Spinal cord (tissue), 10 donors: ENCODE measurements at places on chromosomes 1 and 21. TPM values are rescaled to one million over a fixed set of nuclear protein-coding genes. Genes with fewer than 3 reads are reported as not detected.

The SPRR2F gene
- total RNA-seq: 0.22 TPM

- H3K4me3 ChIP-seq: no peak overlapping the region
- DNase-seq: no peak
- no peak overlapping the region for H3K27ac ChIP-seq
- no peaks in the 10 kb centered on the region for H3K27me3 ChIP-seq
- H3K36me3 ChIP-seq: no peaks in the 10 kb centered on the region
Observed at GRCh38 chr1:170510163-170510562, 21.8 kb upstream of the GORAB start.

- no peak overlapping the region for H3K4me3 ChIP-seq
- no peak overlapping the region for H3K27ac ChIP-seq
- peaks cover 3% of the 10 kb centered on the region for H3K36me3 ChIP-seq
- H3K4me1 ChIP-seq: no peaks in the 10 kb centered on the region
- no peaks in the 10 kb centered on the region for H3K27me3 ChIP-seq
- DNase-seq: no peak
Observed at GRCh38 chr1:247156787-247157232, 15.0 kb downstream of the ZNF124 start.

The GPATCH2 gene
- 35.3 TPM for total RNA-seq

The CHIA gene
- total RNA-seq: not detected

The SIKE1 gene
- total RNA-seq: 80.4 TPM

- H3K36me3 ChIP-seq: no peaks in the 10 kb centered on the region
- no peaks in the 10 kb centered on the region for H3K27me3 ChIP-seq
- H3K4me3 ChIP-seq: no peak overlapping the region
- peaks cover 12% of the 10 kb centered on the region for H3K4me1 ChIP-seq
Observed at GRCh38 chr1:208336137-208336518, 91.9 kb upstream of the PLXNA2 start.

The ARID1A gene
- 38.2 TPM for total RNA-seq

- H3K4me3 ChIP-seq: no peak overlapping the region
- no peak for DNase-seq
- H3K27ac ChIP-seq: no peak overlapping the region
- H3K4me1 ChIP-seq: peaks cover 10% of the 10 kb centered on the region
- peaks cover 2% of the 10 kb centered on the region for H3K27me3 ChIP-seq
- no peaks in the 10 kb centered on the region for H3K36me3 ChIP-seq
Observed at GRCh38 chr1:30419831-30420230, 303.6 kb downstream of the MATN1 start.

- no peaks in the 10 kb centered on the region for H3K27me3 ChIP-seq
- H3K4me3 ChIP-seq: no peak overlapping the region
- H3K36me3 ChIP-seq: no peaks in the 10 kb centered on the region
- DNase-seq: no peak
- no peak overlapping the region for H3K27ac ChIP-seq
Observed at GRCh38 chr21:37371041-37371397, 4.4 kb downstream of the DYRK1A start.

- no peak overlapping the region for H3K27ac ChIP-seq
- H3K27me3 ChIP-seq: no peaks in the 10 kb centered on the region
- DNase-seq: no peak
- H3K4me1 ChIP-seq: peaks cover 16% of the 10 kb centered on the region
Observed at GRCh38 chr1:211621447-211622198, 42.7 kb upstream of the SLC30A1 start.

The C2CD4D gene
- not detected for total RNA-seq

- H3K27ac ChIP-seq: no peak overlapping the region
- H3K27me3 ChIP-seq: no peaks in the 10 kb centered on the region
- H3K4me3 ChIP-seq: no peak overlapping the region
- no peaks in the 10 kb centered on the region for H3K36me3 ChIP-seq
- no peaks in the 10 kb centered on the region for H3K4me1 ChIP-seq
- no peak for DNase-seq
Observed at GRCh38 chr1:193730017-193730416, 543.6 kb upstream of the B3GALT2 start.

DNA sequence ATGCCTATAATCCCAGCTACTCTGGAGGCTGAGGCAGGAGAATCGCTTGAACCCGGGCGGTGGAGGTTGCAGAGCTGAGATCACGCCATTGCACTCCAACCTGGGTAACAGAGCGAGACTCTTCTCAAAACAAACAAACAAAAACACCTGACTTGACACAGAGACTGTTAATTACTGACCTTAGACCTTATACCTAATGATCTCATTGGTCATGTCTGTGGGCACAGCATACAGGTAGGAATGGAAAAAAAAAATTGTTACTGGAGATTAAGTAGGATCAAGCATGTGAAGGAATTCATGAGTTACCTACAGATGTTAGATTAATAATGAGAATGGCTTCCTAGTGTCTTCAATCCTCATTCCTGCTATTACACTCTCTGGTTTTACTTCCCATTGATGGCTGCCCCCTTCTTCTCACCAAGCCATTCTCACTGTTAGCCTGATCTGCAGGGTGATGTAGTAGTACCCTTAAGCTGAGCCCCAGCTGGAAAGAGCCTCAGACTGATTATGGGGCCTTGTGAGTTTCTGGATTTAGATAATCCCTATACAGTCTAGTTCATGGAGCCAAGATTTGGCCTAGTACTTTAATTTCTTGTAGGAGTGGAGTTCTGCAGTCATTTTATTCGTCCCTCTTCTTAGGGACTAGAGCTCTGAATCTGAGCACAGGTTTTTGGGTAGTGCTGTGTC, 8.8 kb downstream of the TBCE start:
- H3K4me3 ChIP-seq: no peak overlapping the region
- DNase-seq: no peak
- no peaks in the 10 kb centered on the region for H3K4me1 ChIP-seq

The FMOD gene
- total RNA-seq: 140 TPM

DNA sequence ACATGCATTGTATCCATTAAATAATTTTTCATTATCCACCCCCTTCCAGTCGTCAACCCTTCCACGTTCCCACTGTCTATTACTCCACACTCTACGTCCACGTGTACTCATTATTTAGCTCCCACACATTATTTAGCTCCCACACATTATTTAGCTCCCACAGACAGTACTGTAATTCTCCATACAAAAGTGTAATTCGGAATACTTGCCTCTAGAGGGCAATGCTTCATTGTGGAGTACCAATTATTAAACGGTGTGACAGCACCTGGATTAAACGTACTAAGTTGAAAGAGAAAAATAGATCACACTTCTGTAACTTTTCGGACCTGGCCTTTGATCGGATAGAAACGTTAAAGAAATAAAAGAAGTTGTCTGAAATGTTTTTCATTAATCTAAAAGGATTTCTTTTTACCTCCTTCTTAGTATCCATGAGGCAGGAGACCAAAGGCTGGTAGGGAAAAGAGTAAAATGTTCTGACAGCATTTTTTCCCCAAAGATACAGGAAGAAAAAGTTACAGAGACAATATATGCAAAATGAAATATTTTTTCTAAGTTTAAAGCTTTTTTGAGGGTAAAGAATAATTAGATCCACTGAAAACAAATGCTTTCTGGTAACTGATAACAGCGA, 99.2 kb downstream of the LHX8 start:
- H3K4me3 ChIP-seq: no peak overlapping the region
- no peaks in the 10 kb centered on the region for H3K36me3 ChIP-seq
- no peak overlapping the region for H3K27ac ChIP-seq
- no peaks in the 10 kb centered on the region for H3K27me3 ChIP-seq

DNA sequence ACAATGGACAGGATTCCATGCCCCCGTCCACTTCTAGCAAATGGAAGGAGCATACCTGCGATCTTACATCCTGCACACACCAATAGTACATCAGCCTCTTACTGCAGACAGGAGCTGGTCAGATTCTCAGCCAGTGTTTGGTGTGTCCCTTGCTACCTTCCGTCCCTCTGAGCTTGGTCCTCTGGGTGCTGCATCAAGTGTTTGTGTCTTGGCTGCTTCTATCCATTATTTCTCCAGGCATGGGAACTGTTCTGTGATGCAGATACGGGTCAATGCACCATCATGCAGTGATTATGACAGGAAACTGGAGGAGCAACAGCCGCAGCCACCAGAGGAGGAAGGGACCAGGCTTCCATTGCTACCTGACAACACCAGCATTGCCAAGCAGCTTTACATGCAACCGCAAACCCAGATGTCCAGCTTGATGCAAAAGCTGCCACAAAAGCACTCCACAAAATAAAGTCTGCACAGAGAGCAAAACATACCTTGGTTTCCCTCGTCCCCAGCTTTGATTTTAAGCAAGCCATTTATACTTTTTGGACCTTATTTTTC, 21.9 kb upstream of the OVAAL start:
- no peak overlapping the region for H3K27ac ChIP-seq
- peaks cover 7% of the 10 kb centered on the region for H3K4me1 ChIP-seq

The TMEM240 gene
- total RNA-seq: 12.3 TPM
